Occipital lobe (tissue), 3 donors: ENCODE measurements at places on chromosomes 4 and X.

GRCh38 chr4:183790661-183791060 is 114.4 kb upstream of the STOX2 start:
- DNase-seq: no peak

DNA sequence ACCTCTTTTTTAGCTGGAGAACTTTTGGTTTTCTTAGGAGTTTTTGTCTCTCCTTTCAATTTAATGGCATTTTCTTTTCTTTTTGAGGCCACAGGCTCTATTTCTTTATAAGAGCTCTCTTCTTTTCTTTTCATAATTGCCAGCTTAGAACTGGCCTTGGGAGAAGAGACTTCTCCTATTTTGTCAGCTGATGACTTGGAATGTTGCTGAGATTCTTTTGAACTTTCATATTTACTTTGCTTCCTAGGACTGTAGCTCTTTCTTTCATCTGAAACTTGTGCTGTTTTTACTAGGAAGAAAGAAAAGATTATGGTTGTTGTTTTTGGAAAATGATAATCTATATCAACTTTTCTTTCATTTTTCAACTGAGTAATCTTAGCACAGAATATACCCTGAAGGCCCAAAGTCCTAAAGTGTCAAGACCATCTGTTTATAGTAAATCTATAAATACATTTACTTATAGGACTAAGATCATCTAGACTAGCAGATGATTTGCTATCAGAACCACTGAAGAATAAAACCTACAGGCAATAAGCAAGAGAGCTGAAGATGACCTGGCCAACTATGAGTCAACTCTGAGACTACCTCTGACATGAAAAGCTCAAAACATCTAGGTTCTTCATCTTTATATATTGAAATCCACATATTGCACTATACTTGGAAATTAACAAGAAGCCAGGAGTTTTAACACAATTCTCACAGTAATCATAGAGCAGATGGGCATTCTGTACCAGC is 45.6 kb downstream of the RFC1 start:
- DNase-seq: no peak

GRCh38 chrX:15600745-15601144 is at the start of gene ACE2:
TSS of gene ACE2 (minus strand) at chrX:15600960. CDS start at chrX:15600911, 49 bp downstream.
- no peak for DNase-seq

GRCh38 chr4:176981551-176981950 is 188.8 kb upstream of the VEGFC start:
- no peak for DNase-seq

- DNase-seq: no peak
Measured at GRCh38 chr4:95889662-95890061, 49.8 kb downstream of the PDHA2 start.

GRCh38 chr4:31104043-31104442 is 383.9 kb downstream of the PCDH7 start:
- DNase-seq: no peak

- no peak for DNase-seq
Measured at GRCh38 chrX:44244008-44244407, 99.5 kb downstream of the EFHC2 start.

DNA sequence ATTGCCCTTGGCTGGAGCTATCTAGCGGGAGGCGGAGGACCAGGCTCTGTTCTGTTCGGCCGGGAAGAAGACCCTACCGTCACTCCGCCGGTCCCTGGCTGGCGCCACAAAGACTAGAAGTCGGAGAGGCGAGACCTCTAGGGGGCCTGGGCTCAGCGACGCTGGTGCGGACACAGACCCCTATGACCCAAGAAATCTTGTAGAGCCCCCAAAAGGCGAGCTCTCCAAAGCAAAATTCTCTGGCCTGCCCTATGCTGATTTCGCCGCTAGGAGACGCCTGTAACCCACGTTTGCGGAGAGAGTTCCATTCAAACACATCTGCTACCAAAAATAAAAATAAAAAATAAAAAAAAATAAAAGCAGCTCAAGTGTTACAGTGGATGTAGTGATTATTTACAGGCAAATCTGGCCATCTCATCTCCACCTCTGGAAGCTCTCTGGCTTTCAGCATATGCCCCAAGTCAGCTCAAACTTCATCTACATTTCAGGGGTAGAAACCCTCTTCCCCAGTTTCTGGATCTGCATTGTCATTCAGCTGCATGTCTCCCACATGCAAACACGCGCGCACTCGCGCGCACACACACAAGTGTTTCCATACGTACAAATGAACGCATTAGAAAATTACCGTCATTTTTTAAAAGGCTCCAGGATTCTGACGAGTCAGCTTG is 2.4 kb upstream of the PCDH10 start:
- DNase-seq: peak; percentile 67

DNA sequence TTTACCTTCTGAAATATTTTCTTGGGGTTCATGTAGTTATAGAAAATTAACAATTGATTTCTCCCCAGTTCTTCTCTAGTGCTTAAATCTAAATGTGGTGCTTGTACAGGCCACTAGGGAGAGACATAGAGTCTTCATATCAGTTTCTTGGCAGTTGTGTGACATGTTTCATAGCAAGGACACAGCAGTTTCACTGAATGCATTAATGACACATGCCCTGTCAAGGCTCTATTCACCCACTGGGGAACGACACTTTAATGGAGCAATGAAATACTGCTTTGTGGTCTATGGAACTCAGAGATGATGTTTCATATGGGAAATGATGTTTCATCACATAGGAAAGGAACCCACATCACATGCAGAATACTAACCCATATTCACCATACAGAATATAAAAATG is 2.8 kb downstream of the VEGFC start:
- DNase-seq: no peak

- no peak for DNase-seq
Measured at GRCh38 chr4:141763374-141763773, 127.0 kb downstream of the IL15 start.

DNA sequence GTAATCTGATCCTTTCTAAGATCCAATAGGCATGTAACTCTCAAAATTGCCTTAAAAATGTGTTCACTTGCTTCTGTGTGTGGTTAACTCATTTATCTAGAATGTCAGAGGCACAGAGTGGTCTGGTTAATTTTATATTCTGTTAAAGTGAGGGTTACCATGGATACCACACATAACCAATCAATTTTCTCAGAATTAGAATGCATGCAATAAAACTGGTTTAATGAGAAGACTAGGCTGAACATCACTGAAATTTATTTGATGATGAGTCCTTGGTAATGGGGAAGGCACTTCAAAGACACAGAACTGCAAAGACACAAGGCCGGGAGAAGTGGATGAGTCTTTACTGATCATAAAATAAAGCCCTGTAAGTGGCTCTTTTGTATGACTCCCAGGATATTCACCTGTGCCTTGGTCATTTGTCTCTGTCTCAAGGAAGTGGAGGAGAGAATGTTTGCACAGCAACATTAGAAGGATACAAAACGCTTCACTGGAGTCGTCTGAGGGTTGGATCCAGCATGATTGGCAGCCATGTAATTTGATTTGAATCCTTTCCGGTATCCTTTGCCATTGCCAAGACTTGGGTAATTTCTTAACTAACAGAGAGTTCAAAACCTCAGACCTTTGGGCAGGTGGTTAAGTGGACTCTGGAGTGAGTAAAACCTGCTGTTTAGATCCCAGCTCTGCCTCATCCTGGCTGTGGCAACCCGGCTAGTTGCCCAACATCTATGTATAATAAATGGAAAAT is 94.0 kb upstream of the RBPJ start:
- DNase-seq: no peak

DNA sequence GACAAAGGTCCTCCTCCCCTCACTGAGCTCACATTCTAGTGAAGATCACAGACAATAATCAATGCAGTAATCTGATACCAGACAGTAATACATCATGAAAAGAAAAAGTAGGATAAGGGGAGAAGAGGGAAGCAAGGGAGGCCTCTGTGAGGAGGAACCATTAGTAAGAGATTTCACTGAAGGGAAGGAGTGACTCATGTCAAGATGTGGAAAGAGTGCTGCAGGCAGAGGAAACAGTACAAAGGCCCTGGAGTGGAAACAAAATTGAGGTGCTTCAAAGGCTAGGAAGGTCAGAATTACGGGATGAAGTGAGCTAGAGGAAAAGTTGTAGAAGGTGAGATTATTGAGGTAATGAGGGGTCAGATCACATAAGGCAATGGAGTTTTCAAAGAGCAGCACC is 38.1 kb downstream of the LAMTOR3 start:
- no peak for DNase-seq

DNA sequence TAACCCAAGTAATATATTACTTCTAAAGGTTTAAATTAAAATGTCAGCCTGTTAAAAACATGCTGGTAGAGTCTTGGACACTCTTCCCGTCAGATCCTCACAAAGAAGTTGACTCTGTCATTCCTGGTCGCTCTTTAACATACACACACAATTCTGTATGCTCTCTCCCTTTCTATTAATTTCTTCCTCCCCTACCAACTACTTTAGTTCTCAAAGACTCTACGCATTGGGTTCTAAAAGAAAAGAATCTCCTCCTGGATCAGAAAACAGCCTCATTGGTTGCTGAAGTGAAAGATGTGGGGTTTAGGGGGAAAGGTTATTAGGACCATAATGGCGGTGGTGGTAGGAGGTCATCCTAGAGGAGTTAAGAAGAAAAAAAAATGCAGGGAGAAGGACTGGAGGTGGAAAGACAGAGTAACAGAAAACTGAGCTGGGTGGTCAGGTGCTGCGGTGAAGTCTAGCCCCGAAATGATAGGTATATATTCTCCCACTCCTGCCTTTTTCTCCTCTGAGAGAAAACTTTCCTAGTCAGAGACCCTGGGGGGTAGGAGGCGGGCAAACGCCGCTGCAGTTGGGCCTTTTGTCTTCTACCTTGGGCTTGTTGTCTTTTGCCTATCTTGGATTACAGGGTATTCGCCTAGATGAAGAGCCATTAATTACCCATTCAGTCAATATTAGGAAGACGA is 5.2 kb upstream of the PITX2 start:
- no peak for DNase-seq
